ENCODE measurements at places on chromosomes 12 and 14.
A peak's percentile ranks its signal among the peaks of the same experiment; 100 is the strongest.

GRCh38 chr12:131923260-131923659 is 5.8 kb upstream of the PUS1 start:
- no peak for DNase-seq

GRCh38 chr14:89667983-89668382 is 250.9 kb upstream of the FOXN3 start:
- no peak for DNase-seq

DNA sequence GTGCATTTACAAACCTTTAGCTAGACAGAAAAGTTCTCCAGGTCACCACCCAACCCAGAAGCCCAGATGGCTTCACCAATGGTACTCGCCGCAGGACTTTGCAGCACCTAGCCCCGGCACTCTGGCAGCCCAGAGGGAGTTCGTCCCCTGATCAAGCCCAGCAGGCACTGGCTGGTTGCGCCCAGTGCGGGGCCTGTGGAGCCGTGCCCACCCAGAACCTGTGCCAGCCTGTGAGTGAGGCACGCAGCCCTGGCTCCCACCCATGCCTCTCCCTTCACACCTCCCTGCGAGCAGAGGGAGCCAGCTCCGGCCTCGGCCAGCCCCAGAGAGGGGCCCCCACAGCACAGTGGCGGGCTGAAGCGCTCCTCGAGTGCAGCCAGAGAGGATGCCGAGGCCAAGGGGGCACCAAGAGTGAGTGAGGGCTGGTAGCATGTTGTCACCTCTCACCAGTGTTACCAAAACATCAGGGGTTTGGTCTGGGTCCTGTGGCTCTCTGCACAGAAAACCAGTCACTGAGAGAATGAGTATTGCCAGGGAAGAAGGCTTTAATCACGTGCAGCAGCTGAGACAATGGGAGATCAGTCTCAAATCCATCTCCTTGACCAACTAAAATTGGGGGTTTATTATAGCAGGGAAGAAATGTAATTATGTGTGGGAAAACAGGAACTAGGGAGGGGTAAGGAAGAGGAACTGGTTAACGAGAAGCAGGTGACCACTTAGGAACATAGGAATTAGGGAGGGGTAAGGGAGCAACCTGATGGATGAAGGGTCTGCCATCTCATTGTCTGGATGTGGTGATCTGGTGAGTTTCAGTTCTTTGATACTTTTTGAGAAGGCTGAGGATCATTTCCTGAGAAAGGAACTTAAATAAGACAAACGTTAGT is 151.3 kb downstream of the NUBPL start:
- no peak for DNase-seq

DNA sequence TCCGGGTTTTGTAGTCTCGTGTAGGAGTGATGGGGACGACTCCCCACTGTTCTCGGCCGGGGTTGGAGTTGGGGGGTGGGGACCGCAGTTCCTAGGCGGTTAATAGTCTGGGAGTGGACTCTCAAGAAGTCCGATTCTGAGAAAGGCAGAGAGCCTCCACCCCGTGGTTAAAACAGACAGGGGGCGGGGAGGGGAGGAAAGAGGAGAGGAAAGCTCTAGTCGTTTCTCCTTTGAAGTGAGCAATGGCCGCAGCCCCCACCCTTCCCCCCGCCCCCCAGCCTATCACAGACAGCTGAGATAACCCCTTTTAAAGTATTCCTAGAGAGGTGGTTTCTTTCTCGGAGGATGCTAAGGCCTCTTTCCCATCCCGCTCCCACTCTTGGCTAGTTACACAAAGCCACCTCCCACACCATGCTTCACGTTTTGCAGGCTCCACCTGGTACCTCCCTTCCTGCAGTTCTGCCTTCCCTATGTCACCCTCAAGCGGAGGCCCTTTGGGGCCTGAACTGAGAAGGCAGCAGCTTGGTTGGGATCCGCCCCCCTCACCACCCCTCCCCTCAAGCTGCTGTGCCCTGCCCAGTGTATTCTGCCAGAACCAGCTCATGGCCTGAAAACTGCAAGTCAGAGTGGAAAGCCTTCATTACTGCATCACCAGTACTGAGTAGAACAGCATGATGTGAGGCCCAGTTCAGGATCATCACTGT is 853 bp downstream of the USP5 start:
- peak; percentile 75 for DNase-seq

- no peak for DNase-seq
These were observed 1437.2 kb downstream of the LRFN5 start for GRCh38 chr14:43043850-43044249.

GRCh38 chr12:132554845-132555630 is 55.3 kb downstream of the LRCOL1 start:
- no peak for DNase-seq

- DNase-seq: no peak
These were observed 26.3 kb upstream of the CPM start for GRCh38 chr12:68959143-68959858.

DNA sequence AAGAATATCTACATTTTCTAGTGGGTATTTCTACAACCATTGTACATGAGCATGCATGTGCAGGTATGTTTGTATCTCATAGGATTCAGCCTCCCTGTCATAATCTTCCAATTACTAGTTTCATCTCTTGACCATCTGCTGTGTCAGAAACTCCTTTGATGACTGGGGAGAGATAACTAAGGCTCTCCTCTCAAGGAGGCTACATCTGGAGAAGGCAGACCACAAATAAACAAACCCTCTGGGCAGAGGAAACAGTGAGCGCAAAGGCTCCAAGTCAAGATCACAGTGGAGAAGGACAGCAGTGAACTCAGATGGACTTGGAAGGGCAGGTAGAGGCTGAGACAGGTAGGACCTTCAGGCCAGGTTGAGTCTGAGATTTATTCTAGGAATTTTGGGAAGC is 166.4 kb downstream of the PELI2 start:
- no peak for DNase-seq

DNA sequence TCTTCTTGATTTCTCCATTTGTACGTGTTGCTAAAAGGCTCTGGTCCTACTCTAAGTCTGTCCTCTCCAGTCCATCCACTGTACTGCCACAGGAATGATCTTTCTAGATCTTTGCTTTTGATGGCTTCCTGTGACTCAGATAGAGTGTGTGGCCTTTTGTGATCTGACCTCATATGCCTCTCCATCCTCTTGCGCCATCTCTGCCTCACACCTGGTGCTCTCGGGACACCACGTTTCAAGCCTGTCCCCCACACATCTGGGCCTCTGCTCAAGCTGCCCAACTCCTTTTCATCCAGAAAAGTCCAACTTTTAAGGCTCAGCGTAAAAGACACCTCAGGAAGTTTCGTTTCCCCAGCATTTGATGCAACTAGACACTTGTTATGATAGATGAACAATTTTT is 39.0 kb downstream of the DCAF4 start:
- peak; percentile 67 for DNase-seq
